NCI-H2029 treated with DMSO at 0.1 percent for 48 hours (cell line): ENCODE measurements at places on chromosomes 11 and 22.
A peak's percentile ranks its signal among the peaks of the same experiment; 100 is the strongest.

DNA sequence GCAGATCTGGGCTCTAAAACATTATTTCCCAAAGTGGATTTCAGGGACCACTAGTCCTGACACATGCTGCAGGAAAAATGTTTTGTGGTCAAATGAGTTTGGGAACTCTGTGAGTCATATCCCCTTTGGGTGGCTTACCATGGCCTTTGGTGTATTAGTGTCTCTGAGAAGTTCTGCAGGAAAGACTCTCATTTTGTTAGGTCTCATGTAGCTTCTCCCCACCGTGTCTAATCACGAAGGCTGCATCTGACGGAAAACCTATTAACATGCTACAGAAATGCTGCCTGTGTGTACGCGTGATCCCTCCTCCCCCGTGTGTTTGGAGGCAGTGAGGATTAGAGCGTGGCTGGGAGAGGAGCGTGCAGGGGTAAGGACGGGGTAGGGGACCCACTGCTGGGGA, 191.7 kb downstream of the ST3GAL4 start:
- DNase-seq, result no peak

- DNase-seq, result no peak
Observed at GRCh38 chr11:71462726-71463125, 9.7 kb downstream of the NADSYN1 start.

DNA sequence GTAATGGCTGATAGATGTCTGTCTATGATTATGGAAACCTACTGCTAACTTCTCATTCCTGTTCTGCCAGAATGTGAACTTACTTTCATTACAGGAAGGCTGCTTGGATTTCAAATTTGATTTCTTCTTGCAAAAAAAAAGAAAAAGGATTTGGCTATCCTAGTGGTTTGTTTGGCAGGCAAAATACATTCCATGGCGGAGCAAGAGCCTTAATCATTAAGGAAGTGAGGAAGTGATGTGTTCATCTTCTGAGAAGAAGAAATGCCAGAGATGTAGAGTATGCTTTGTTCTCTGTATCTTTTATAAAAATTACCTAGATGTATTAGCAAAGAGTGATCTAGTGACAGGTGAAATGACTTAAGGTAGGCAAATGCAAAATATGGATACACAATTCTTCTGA, 356.3 kb downstream of the SOX6 start:
- no peak for DNase-seq

GRCh38 chr11:21481255-21481654, 711.6 kb upstream of the ANO5 start:
- no peak for DNase-seq

DNA sequence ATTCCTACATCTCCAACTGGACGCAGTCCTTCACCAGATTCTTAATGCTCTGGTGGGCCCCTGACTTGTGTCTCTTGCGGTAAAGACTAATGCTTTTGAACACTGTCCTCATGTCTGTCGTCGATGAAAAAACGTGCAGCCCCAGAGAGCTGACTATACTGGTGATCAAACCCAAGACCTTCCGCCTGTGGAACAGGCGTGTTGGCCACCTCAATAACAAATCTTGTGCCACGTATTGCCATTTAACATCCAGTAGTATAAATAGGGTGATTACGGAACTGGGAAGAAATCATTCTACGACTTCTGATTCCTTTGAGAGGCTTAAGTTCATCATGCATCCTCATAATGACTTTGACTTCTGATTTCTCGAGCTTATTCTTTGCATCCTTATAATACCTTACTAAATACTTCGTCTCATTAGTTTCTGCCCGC, 45.6 kb downstream of the OR4D9 start:
- no peak for DNase-seq

DNA sequence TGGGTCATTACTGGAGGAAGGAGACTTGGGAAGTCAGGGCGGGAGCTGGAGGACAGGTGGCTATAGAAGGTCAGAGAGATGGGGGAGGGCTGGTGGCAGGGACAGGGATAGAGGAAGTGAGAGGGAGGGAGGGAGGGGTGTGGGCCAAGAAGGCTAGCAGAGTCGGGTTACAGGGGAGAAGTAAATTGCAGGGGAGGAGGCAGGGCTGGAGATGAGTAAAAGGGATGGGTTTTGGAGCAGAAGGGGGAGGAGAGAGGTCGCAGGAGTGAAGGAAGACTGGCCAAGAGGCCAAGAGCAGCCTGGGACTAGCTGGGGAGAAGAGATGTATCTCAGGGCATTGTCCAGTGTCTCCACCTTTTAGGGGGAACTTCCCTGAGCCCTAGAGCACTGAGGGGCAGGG, 33.0 kb downstream of the LRRC10B start:
- DNase-seq, result peak; percentile 75

- no peak for DNase-seq
Observed at GRCh38 chr11:50275133-50275532, 242.5 kb downstream of the OR4C45 start.

- no peak for DNase-seq
Observed at GRCh38 chr22:17218341-17218740, 894 bp downstream of the ADA2 start.

GRCh38 chr11:2806351-2807024, 79.1 kb downstream of the CDKN1C start:
- no peak for DNase-seq

DNA sequence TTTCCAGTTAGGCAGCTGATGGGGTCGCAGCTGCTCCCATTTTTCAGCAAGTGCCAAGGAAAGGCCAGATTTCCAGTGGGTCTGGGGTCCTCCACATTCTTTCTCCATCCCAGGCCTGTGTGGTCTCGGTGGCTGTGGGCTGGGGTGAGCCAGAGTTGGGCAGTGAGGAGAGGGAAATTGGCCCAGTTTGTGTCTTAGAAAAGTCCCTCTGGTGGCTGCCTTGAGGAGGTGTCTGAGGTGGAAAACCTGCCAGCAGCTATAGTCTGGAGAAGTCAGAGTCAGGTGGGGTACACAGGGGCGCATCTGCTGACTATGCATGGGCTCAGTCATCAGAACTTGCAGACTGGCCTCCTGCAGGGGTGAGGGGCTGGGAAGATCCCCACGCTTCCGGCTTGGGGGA, 30.5 kb downstream of the MRGPRD start:
- no peak for DNase-seq

DNA sequence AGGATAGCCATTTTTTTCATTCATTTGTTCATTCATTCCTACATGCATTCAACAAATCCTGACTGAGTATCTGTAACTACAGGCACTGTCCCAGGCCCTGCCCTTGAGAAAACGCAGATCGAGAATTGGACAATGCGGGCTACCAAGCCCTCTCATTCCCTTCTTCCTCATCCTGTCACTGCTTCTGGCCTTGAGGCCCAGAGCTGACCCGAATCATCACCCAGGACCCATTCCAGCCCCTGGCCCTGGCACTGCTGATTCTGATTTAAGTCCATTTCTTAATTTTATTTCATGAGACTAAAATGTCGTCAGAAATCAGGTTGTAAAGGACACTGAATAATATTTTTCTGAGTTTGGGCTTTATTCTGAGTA, 24.3 kb downstream of the COMMD9 start:
- no peak for DNase-seq

GRCh38 chr11:60913793-60914632, at the start of gene TMEM109:
Gene TMEM109, plus strand, starts transcription at chr11:60914158. Its CDS starts 5,536 bp downstream, at chr11:60919694.
- DNase-seq, result peak; percentile 96

GRCh38 chr11:71542879-71543777, 5.1 kb upstream of the KRTAP5-9 start:
- no peak for DNase-seq

- DNase-seq, result peak; percentile 61
Observed at GRCh38 chr11:3126207-3126865, 38.8 kb downstream of the OSBPL5 start.

DNA sequence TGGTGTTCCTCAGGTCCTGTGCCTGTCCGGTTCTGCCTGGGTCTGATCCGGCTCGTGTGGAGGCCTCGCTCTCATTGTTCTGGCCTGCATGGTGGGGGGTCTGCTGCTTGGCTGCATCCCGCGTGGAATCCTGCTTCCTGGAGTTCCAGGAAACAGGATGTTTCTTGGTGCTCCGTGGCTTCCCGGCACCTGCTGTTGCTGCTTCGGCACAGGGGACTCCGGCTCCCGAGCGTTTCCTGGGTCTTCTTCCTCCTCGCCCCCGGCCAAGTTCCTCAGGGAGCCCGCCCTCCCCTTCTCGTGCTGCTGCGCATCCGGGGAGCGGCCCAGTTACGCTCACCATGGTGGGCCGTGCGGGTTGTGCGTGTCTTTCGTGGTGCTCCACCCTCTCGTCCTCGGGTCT, 29.9 kb downstream of the GLB1L2 start:
- no peak for DNase-seq

DNA sequence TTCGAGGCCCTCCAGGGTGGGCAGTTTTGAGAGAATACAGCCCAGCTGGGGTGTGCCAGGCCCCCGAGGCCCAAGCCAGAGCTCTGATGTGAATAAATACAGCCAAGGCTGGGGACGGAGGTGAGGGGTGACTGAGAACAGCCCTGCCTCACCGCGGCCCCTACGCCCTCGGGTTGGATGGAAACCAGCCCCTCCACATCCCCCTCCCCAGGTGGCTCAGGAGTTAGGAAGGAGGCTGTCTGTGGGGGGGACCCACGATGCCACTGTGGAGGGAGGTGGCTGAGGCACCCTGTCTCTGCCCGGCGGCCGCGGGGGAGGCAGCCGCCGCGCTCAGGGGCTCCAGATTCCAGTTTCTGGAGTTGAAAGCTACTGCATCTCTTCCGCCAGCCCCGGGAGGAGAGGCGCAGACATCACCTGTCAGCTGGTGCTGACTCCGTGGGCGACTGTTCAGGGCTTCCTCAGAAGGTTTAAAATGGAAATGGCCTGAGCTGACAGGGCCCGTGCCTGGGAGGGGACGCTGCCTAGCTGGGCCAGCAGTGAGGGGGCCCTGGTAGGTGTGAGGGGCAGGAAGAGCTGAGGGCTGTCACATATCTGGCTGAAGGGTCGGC, 1.4 kb downstream of the FLRT1 start:
- DNase-seq, result no peak
